ENCODE measurements at places on chromosomes 3 and 15. TPM values are rescaled to one million over a fixed set of nuclear protein-coding genes. Genes with fewer than 3 reads are reported as not detected.
A peak's percentile ranks its signal among the peaks of the same experiment; 100 is the strongest.

DNA sequence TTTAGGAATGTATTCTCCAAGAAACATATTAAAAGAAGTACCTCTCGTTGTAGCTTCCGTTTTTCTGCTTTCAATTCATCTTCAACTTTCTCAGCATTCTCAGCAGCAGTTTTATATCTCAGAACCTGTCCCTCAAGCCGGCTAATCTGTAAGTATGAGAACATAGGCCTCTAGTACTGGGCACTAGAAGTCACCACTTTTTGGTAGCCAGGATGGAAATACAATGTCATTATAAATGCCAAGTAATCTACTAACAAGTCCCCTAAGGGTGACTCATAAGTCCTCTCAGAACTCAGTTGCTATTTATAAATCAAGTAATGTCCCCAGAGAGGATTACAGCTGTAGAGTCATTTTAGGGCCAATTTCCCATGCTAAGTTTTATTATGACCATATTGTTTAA, 61.1 kb downstream of the MLH1 start:
- no peaks in the 10 kb centered on the region for H3K27me3 ChIP-seq
- H3K36me3 ChIP-seq = peaks cover 48% of the 10 kb centered on the region
- DNase-seq = no peak
- H3K4me1 ChIP-seq = peaks cover 2% of the 10 kb centered on the region
- no peak overlapping the region for H3K27ac ChIP-seq

- no peak for DNase-seq
- H3K27me3 ChIP-seq = no peaks in the 10 kb centered on the region
- H3K4me3 ChIP-seq = no peak overlapping the region
- no peak overlapping the region for H3K27ac ChIP-seq
- no peaks in the 10 kb centered on the region for H3K4me1 ChIP-seq
These were observed 1258.2 kb upstream of the ALCAM start for GRCh38 chr3:104108522-104108921.

- no peak for DNase-seq
- no peaks in the 10 kb centered on the region for H3K4me1 ChIP-seq
- H3K27me3 ChIP-seq = peaks cover 51% of the 10 kb centered on the region
- H3K4me3 ChIP-seq = no peak overlapping the region
- H3K36me3 ChIP-seq = no peaks in the 10 kb centered on the region
These were observed 13.4 kb upstream of the ITGA11 start for GRCh38 chr15:68445351-68445750.

GRCh38 chr3:11072631-11073030, 80.1 kb downstream of the SLC6A1 start:
- no peak overlapping the region for H3K4me3 ChIP-seq
- no peaks in the 10 kb centered on the region for H3K36me3 ChIP-seq
- no peak for DNase-seq
- H3K27me3 ChIP-seq = peaks cover 18% of the 10 kb centered on the region
- no peaks in the 10 kb centered on the region for H3K4me1 ChIP-seq

GRCh38 chr3:188437926-188438325, 284.0 kb downstream of the LPP start:
- no peak overlapping the region for H3K27ac ChIP-seq
- no peak overlapping the region for H3K4me3 ChIP-seq
- H3K27me3 ChIP-seq = no peaks in the 10 kb centered on the region
- no peak for DNase-seq
- peaks cover 59% of the 10 kb centered on the region for H3K4me1 ChIP-seq
- peaks cover 27% of the 10 kb centered on the region for H3K36me3 ChIP-seq

- H3K27ac ChIP-seq = peak overlapping the region; percentile 58
- H3K27me3 ChIP-seq = no peaks in the 10 kb centered on the region
- peaks cover 65% of the 10 kb centered on the region for H3K36me3 ChIP-seq
- H3K4me3 ChIP-seq = no peak overlapping the region
- peaks cover 49% of the 10 kb centered on the region for H3K4me1 ChIP-seq
These were observed 152.2 kb upstream of the SLC2A2 start for GRCh38 chr3:171178714-171179113.

- H3K27me3 ChIP-seq = no peaks in the 10 kb centered on the region
- H3K27ac ChIP-seq = no peak overlapping the region
- no peaks in the 10 kb centered on the region for H3K36me3 ChIP-seq
- no peaks in the 10 kb centered on the region for H3K4me1 ChIP-seq
- H3K4me3 ChIP-seq = no peak overlapping the region
These were observed 336.1 kb downstream of the TBL1XR1 start for GRCh38 chr3:176861137-176861536.

DNA sequence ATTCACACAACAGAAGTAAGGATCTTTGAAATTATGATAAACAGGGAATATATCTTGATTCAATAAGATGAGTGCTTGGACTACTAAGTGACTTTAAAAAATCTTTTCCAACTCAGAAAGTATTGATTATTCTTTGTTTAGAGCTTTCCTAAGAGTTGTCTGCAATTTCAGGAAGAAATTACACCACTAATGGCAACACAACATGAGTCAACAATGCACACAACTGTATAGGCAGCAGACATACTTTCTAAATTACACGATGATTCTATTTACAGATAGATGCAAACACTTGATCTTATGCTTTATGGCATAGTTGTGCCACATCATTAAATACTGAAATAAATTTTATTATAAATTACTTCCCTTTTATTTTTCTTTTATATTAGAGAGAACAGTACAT, 4.4 kb downstream of the NAA50 start:
- peaks cover 57% of the 10 kb centered on the region for H3K4me1 ChIP-seq
- peaks cover 18% of the 10 kb centered on the region for H3K36me3 ChIP-seq
- H3K27me3 ChIP-seq = no peaks in the 10 kb centered on the region
- DNase-seq = no peak

DNA sequence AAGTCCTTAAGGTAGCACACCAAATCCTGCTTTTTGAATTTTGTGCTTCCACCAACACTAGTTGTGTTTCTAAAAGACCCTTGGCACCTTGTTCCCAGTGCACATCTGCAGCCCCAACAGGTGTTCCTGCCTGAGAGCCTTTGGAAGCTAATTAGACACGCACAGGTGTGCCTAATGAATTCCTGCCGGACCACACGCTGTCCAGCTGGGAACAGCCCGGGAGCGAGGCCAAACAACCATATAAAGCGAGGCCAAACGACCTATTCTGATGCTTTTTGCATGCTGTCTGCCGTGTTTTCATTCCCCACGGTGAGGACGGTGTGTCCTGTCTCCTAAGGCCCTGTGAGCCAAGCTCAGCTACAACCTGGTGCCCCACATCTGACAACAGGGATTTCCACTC, 99.5 kb downstream of the ATG7 start:
- peaks cover 4% of the 10 kb centered on the region for H3K4me1 ChIP-seq
- peaks cover 14% of the 10 kb centered on the region for H3K36me3 ChIP-seq
- H3K27ac ChIP-seq = no peak overlapping the region
- H3K4me3 ChIP-seq = no peak overlapping the region

- no peak overlapping the region for H3K4me3 ChIP-seq
- peaks cover 4% of the 10 kb centered on the region for H3K36me3 ChIP-seq
- peaks cover 2% of the 10 kb centered on the region for H3K27me3 ChIP-seq
- H3K4me1 ChIP-seq = peaks cover 14% of the 10 kb centered on the region
- DNase-seq = peak; percentile 12
These were observed 59.2 kb upstream of the IL12A start for GRCh38 chr3:159929171-159930141.

GRCh38 chr15:34336991-34337556, 507 bp downstream of the SLC12A6 start:
- H3K27me3 ChIP-seq = no peaks in the 10 kb centered on the region
- peak overlapping the region; percentile 95 for H3K4me3 ChIP-seq
- peak overlapping the region; percentile 99 for H3K27ac ChIP-seq
- DNase-seq = peak; percentile 20

DNA sequence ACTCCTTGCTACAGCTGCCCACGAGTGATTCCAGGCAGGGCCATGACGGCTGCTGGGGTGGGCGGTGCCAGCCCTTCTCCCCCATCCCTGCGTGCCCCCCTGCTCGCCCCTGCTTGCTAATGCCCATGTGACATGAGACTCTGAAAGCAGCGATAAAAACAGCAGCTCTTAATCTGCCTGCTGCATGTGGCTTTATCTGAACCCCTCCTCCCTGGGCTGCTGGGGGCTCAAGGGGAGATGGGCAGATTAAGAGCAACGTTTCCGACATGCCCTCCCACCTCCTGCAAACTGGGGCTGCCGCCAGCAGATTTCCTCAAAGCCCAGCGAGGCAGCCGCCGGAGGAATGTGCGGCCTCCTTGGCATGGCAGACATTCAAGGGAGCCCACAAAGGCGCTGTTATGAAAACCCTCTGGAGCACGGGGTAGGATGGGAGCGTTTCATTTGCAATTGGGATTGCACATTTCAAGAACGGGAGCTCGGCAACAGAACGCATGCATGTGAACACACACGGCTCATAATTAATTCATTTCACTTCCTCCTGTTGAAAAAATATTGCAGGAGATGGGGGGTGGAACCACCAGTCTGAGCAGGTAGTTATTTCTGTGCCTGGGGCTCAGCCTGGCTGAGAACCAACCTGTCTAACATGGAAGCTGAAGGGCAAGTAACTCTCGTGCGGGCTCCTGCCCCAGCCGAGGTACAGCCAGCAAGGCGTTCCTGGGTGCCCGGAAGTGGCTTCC, 504.2 kb upstream of the PROK2 start:
- peaks cover 12% of the 10 kb centered on the region for H3K4me1 ChIP-seq
- H3K27me3 ChIP-seq = peaks cover 10% of the 10 kb centered on the region
- no peak overlapping the region for H3K27ac ChIP-seq
- no peaks in the 10 kb centered on the region for H3K36me3 ChIP-seq
- no peak for DNase-seq

DNA sequence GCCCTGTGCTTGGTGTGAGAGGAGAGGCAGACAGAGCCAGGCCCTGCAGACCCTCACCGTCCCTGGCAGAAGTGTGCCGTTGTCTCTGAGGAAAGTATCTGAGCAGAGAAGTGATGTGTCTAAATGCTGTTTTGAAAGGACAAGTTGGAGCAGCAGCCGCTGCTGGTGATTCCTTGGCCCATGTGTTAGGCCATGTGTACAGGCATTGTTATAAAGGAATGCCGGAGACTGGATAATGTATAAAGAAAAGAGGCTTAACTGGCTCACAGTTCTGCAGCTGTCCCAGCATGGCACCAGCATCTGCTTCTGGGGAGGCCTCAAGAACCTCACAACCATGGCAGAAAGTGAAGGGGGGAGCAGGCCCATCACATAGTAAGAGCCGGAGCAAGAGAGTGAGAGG, 334.6 kb upstream of the ATP10A start:
- no peaks in the 10 kb centered on the region for H3K4me1 ChIP-seq
- H3K27me3 ChIP-seq = no peaks in the 10 kb centered on the region
- no peak overlapping the region for H3K4me3 ChIP-seq
- no peak overlapping the region for H3K27ac ChIP-seq
- no peaks in the 10 kb centered on the region for H3K36me3 ChIP-seq

DNA sequence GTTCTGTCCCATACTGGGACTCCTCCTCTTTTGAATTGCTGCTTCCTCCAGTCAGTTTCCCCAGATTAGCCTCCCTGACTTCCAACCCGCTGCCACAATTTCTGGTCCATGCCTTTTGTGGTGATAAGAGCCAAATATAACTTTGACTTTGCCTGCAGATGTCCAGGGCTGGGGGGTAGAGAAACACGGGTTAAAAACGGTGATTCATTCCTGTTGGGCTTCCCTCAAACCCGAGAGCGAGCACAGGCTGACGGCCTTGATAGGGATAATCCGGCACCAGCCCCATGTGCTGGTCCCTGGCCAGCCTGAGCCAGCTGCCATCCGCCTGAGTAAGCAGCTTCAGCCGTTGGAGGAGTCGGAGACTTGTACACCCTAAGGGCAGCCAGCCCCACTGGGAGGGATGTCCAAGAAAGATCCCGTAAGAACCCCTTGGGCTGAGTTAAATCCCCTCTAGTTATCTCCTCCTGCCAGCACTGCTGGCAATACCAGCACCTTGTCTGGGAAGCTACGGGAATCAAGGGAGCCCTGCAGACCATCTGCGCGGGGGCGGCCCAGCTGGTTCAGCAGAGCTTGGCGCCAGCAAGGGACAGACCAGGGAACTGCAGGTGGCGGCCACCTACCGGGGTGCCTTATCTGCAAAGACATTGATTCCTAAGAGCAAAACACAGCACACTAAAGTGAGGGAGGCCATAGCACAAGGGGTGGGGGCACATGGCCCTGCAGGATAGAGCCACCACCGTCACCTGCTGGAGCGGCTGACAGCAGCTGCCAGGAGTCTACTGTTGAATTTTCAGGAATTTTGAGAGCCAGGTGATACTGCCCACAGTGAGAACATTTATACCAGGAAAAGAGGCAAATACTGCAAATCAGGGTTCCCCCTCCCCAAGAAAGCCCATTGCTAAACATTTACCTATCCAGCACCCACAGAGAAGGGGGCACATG, 18.1 kb downstream of the CSPG4 start:
- H3K4me3 ChIP-seq = no peak overlapping the region
- H3K36me3 ChIP-seq = no peaks in the 10 kb centered on the region
- H3K27ac ChIP-seq = no peak overlapping the region
- H3K27me3 ChIP-seq = peaks cover 18% of the 10 kb centered on the region
- DNase-seq = no peak

- H3K27ac ChIP-seq = no peak overlapping the region
- H3K36me3 ChIP-seq = no peaks in the 10 kb centered on the region
- no peak for DNase-seq
- H3K4me1 ChIP-seq = no peaks in the 10 kb centered on the region
These were observed 117.4 kb downstream of the IL12A start for GRCh38 chr3:160105907-160106584.

DNA sequence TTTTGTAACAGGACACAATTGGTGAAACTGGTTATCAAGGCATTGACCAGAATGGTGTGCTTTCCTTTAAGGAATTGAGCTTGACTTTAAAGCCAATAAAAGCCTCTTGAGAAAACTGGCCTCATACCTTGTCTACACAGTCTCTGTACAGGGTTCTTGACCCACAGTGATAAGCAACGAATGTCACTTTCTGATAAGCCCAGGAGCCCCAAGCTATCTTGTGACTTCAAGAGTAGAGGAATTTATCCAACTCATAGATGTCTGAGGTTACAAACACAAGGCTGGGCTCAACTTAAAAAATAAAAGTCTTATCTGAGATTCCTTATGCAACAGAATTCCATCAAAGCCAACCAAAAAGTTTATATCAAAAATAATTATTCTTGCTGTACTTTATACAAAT, 212.1 kb downstream of the GBE1 start:
- H3K36me3 ChIP-seq = peaks cover 4% of the 10 kb centered on the region
- no peaks in the 10 kb centered on the region for H3K4me1 ChIP-seq
- no peaks in the 10 kb centered on the region for H3K27me3 ChIP-seq
- no peak overlapping the region for H3K4me3 ChIP-seq
- H3K27ac ChIP-seq = no peak overlapping the region

GRCh38 chr15:60616147-60616546, 137.2 kb upstream of the ICE2 start:
- peaks cover 12% of the 10 kb centered on the region for H3K27me3 ChIP-seq
- H3K4me1 ChIP-seq = no peaks in the 10 kb centered on the region
- H3K27ac ChIP-seq = no peak overlapping the region
- H3K4me3 ChIP-seq = no peak overlapping the region
- no peak for DNase-seq

GRCh38 chr15:68697711-68698690, 119.2 kb downstream of the CORO2B start:
- peaks cover 8% of the 10 kb centered on the region for H3K4me1 ChIP-seq
- H3K4me3 ChIP-seq = no peak overlapping the region
- H3K27me3 ChIP-seq = no peaks in the 10 kb centered on the region

The CLRN1 gene
- total RNA-seq = not detected

The C3orf52 gene
- 9.5 TPM for total RNA-seq

The KLF15 gene
- total RNA-seq = not detected

The GRIP2 gene
- total RNA-seq = 0.45 TPM

The TMEM108 gene
- not detected for total RNA-seq

The RAD54L2 gene
- 30.0 TPM for total RNA-seq

The SCG3 gene
- total RNA-seq = not detected

The LCTL gene
- not detected for total RNA-seq

The ERICH6 gene
- 0.81 TPM for total RNA-seq

The ZPLD1 gene
- total RNA-seq = not detected
